Panc1 (cell line): ENCODE measurements at places on chromosomes 2 and 18. TPM values are rescaled to one million over a fixed set of nuclear protein-coding genes. Genes with fewer than 3 reads are reported as not detected.

The SLC4A5 gene
- 1.2 TPM for total RNA-seq

GRCh38 chr2:23561088-23561487, 176.1 kb downstream of the KLHL29 start:
- DNase-seq, result no peak

- DNase-seq, result no peak
Observed at GRCh38 chr18:45733535-45733934, 9.6 kb downstream of the SLC14A1 start.

- no peak for DNase-seq
Observed at GRCh38 chr2:177002983-177003382, 209.6 kb upstream of the HNRNPA3 start.

- DNase-seq, result no peak
Observed at GRCh38 chr2:33326100-33326499, 150.3 kb upstream of the RASGRP3 start.

DNA sequence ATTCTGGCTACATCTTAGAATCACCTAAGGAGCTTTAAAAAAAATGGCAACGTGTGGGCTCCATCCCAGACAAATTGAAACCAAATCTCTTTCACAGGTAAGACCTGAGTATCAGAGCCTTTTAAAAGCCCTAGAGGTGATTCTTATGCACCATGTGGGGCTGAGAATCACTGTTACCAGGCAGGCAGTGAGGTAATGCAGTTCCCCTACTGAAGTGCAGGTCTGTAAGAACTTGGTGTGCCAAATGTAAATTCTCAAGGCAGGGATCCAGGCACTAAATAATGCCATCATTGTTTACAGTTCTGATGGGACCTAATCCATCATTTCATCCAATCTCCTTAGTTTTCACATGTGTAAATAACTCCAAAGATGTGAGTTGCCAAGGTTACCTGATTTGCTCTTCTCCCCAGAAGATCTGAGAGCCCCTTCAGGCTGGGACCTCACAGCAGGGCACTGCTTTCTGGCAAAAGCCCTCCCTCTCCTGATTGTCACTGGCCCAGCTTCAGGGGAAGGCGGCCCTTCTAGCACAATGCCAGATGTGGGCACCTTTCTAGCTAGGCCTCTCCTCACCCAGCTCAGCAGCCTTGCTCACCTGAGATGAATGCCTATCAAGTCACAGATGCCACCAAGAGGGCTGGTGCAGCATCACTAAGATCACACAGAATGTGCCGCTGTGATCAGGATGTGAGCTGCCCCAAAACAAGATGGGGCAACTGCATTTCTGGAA, 73.6 kb upstream of the RGPD5 start:
- DNase-seq, result no peak

GRCh38 chr2:67954093-67954748, 108.6 kb downstream of the C1D start:
- DNase-seq, result no peak

The DHRS9 gene
- 0.21 TPM for total RNA-seq

DNA sequence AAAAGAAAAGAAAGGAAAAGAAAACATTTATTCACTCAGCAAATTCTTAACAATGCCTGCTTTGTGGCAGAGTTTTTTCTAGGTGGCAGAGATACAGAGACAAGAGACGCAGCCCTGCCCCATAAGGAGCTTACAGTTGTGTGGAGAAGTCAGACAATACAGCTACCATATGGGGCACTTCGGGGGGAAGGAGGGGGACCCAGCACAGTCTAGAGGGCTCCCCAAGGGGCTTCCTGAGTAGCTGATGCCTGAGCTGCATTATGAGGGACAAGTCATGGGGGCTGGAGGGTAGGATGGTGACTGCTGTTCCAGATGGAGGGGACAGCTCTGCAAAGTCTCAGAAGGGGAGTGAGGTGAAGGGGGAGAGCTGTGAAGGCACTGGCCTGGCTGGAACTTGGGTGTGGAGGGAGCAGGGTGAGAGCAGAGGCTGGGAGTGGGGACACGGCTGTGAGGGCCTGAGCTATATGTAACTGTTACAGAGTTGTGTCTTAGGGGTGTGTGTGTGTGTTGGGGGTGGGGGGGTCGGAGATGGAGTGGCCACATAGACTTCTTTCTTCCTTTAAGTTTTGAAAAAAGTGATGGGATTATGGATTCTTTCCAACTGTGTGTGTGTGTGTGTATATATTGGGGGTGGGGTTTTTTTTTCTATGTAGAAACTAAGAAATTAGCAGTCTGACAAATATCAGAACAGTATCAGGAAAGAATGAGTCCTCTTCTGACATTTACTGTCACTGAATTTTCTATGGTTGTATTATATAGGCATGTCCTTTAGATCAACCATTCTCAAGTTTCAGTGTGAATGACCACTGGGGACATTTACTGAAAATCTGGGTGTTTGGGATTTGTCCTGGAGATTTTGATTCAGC, 66.0 kb upstream of the HAAO start:
- DNase-seq, result no peak

DNA sequence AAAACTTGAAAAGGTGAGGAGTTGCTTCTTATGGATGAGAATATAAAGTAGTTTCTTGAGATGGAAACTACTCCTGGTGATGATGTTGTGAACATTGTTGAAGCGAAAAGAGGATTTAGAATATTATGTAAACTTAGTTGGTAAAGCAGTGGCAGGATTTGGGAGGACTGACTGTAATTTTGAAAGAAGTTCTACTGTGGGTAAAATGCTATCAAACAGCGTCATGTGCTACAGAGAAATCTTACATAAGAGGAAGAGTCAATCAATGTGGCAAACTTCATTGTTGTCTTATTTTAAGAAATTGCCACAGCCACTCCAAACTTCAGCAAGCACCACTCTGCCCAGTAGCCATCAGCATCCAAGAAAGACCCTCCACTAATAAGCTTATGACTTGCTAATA, 112.9 kb upstream of the ZEB2 start:
- no peak for DNase-seq

The GPR45 gene
- not detected for total RNA-seq

DNA sequence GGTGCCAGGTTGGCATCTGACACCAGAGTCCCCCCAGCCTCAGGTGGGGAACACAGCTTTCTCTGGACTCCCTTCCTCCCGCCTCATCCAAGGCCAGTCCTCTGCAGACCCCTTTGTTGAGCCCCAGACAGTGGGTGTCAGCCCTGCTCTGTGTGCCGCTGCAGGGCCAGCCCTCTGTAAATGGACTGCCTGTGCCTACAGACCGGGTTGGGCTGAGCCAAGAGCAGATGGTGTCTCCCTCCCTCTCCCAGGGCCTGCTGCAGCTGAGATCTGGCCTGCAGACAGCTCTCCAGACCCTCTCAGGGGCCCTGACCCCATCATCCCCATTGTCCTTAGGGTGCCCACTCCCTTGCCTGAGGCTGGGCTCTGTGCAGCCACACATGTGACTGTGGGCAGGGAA, 160.8 kb downstream of the KLHL29 start:
- DNase-seq, result no peak
